8988T (cell line): ENCODE measurements at places on chromosomes 4 and X.

DNA sequence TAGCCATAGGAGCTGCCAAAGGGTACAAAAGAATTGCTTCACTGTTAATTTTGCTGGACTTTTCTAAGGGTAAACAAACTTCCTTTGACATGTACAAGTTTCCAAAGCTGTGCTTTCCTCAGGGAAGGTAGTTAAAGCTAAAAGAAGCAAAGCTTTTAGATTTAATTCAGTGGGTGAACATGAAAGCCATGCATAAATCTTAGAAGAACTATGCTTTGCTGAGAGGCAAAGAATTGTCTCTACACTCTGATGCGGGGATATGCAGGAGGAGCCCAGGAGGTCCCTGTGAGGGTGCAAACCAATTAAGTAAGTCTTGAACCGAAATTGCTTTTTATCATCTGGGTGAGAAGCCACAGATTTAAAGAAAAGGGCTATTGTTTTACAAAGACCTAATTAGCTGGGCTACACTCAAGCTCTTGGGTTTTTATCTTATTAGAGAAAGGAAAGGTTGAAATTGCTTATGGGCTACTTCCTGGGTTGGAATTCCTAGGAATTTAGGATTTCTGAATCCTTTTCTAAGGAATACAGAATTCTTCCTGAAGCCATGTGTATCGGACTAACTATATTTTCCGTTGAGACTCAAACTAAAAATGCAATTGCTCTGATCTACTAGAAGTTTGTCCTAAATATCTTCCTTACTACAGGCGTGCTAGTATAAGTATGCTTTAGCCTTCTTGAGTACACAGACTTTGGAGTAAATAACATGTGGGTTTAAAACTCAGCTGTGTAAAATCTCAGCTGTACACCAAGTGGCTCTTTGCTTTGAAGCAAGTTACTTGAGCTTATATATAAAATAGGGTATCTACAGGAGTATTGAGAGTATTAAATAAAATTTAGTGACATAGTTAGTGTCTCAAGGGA, 188.4 kb upstream of the ANK2 start:
- DNase-seq: no peak

DNA sequence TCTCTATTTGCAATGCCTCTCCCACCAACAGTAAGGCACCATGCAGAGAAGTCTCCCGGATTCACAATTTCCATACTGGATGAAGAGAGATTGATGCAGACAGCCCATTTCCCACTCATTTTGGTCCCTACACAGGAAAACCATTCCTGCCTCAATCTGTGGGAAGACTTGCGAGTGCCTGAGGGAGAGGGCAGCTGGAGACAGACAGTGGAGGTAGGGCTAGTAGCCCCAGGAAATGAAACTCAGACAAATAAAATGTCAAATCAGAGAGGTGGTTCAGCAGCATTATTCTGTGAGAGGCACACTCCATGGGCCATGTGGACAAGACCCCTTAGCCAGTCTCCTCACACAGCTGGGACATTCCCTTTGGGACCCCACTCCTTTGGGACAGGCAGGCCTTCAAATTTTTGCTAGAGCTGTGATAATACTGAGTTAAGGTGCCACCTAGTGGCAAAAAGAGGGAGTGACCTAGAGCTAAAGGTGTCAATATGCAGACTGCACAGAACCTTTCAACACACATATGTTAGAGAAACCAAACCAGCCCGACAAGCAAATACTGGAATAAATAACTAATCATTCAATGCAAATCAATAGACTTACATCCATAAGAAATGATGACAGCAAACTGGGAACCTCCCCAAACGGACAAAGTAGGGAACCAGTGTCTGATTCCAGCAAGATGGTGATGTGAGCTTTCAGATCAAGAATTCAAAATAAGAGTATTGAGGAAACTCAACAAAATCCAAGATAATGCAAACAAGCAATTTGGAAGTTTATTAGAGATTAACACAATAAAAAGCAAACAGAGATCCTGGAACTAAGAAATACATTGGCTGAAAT, 1865.3 kb upstream of the AGA start:
- no peak for DNase-seq

DNA sequence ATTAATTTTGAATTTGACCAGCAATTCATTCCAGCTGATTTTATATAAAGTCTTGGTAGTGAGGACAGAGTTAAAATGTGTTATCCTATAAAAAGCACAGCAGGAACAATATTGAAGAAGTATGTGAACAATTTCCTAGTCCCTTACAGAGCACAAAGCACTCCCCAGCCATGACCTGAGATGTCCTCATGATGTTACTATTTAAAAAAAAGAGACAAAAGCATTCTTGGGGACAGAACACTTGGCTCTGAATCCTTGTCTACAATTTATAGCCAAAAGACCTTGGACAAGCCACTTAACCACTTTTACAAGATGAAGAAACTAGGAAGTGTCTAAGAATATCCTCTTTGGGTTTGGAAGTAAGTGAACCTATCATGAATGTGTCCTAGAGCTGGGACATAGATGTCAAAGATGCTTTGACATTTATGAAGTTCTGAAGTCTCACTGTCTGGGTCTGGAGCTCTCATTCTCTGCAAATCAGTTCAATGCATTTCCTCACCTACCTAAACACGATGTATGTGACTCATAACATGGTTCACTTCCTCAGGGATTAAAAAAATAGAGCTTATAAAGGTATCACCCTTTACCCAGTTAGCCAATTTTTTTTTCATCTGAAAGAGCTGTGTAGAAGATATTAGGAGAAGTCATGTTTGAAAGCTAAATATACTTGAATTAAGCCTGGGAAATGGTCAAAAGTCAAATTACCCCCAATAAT, 61.4 kb downstream of the IGFBP7 start:
- no peak for DNase-seq

DNA sequence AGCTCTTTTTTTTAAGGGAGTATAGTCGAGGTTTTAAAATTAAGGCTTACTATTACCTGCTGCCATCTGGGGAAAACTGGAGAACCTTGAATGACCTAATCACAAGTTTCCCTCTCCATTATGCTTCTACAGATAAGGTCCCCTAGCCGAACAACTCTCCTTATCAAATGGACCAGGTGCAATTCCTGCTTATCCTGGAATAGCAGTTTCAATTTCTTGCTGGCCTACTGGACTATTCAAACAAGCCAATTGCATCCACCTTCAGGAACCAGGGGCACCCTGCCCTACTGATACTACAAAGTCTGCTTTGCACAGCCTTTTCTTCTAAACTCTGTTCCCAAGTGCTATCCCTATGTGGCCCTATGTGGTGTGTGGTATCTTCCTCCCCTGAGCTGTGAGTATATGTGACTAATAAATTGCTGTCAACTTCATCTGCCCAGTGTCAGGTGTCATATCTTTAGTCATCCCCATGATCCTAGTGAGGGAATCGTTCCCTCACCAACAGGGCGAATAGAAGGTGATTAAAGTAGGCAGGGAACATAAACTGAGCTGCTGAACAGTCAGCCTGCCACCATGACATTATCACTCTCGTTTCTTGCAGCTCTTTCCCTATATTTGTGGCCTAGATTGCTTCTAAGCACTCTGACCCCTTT, 128.5 kb downstream of the ATG4A start:
- DNase-seq: no peak

- DNase-seq: no peak
Measured at GRCh38 chr4:20487852-20488251, 212.4 kb upstream of the PACRGL start.

GRCh38 chr4:87317527-87317926, 5.2 kb downstream of the HSD17B13 start:
- DNase-seq: no peak

GRCh38 chr4:115514675-115515074, 401.3 kb upstream of the NDST4 start:
- DNase-seq: no peak

GRCh38 chr4:16860516-16860915, 37.9 kb downstream of the LDB2 start:
- DNase-seq: no peak

GRCh38 chr4:66923081-66923865, 622.0 kb downstream of the CENPC start:
- DNase-seq: no peak

GRCh38 chr4:85697854-85698253, 222.9 kb downstream of the ARHGAP24 start:
- no peak for DNase-seq

DNA sequence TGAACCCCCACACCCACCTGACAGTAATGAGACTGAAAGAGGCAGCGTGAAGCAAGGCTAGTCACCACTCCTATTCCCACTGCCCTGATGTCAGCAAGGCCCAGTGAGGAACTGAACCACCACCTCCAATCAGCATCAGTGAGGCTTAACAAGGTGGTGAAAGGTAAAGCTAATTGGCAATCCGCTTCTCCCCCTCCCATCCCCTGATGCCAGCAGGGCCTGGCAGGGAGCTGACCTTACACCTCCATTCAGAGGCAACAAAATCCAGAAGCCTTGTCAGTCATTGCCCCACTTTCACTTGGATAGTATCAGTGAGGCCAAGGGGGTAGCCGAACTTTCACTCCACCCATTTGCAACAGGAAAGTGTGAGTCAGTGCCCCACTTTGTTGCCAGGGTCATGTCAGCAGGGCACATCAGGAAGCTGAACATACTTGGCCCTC, 60.8 kb downstream of the AWAT2 start:
- no peak for DNase-seq

DNA sequence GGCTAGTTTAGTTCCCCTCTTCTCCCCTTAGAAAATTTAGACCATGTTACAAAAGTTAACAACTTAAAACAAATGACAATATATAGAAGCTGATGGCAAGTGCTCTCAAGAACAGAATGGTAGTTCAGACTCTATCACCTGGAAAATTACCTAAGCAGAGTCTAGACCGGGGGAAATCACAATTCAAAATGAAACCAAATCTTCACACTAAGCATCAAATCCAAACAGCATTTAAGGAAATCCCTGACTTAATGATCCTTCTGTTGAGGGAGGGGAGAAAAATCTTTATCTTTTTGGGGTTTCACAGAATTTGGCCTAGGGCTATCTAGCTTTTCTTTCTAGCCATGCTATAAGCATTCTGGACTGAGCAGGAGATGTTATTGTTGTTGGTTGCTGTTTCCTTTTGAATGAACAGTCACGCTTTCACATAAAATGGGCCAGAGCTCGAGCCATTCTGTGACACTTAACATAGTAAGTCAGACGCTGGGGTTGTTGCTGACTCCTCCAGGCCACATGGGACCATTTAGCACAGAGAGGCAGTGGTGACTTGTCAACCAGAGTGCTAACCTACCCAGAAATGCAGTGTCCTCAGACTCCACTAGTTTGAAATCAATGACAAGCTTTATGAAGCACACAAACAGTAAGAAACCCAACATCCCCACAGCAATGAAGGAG, 16.0 kb upstream of the LSM6 start:
- DNase-seq: no peak

DNA sequence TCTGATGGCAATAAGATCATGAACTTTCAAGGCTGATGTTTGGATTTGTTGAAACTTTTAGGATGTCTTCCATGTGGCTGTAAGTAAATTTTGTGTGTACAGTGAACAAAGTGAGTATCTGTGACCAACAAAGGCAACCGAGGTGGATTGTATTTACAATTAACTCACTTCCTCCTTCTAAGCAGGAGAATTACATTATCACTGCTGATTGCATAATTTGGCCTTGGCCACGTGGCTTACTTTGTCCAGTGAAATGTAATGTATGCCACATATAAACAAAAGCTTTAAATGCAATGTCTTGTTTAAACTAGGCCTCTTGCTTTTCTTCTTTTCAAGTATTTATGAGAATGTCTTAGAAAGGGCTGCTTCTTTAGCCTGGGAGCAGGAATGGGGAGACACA, 66.3 kb upstream of the MAD2L1 start:
- no peak for DNase-seq

- no peak for DNase-seq
Measured at GRCh38 chr4:150973626-150974251, 41.3 kb downstream of the LRBA start.

- no peak for DNase-seq
Measured at GRCh38 chr4:138500869-138501268, 258.7 kb upstream of the SLC7A11 start.

GRCh38 chrX:93673869-93674271, at the start of gene FAM133A:
Gene FAM133A, plus strand, starts transcription at chrX:93674206. Its CDS starts 35,214 bp downstream, at chrX:93709420.
- no peak for DNase-seq

- DNase-seq: no peak
Measured at GRCh38 chrX:15356444-15356843, 21.1 kb upstream of the PIGA start.

GRCh38 chrX:10579112-10580011, 41.0 kb downstream of the MID1 start:
- DNase-seq: no peak

DNA sequence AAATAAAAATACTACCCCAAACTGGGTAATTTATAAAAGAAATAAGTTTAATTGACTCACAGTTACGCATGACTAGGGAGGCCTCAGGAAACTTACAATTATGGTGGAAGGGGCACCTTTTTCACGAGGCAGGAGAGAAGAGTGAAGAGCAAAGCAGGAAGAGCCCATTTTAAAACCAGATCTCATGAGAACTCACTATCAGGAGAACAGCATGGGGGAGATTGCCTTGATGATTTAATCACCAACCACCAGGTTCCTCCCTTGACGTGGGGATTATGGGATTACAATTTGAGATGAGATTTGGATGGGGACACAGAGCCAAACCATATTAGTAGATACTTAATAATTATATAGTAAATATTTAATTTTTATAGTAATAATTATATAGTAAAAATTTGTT, 10.1 kb downstream of the CISD2 start:
- DNase-seq: no peak

- DNase-seq: no peak
Measured at GRCh38 chr4:17124767-17125166, 226.3 kb upstream of the LDB2 start.

DNA sequence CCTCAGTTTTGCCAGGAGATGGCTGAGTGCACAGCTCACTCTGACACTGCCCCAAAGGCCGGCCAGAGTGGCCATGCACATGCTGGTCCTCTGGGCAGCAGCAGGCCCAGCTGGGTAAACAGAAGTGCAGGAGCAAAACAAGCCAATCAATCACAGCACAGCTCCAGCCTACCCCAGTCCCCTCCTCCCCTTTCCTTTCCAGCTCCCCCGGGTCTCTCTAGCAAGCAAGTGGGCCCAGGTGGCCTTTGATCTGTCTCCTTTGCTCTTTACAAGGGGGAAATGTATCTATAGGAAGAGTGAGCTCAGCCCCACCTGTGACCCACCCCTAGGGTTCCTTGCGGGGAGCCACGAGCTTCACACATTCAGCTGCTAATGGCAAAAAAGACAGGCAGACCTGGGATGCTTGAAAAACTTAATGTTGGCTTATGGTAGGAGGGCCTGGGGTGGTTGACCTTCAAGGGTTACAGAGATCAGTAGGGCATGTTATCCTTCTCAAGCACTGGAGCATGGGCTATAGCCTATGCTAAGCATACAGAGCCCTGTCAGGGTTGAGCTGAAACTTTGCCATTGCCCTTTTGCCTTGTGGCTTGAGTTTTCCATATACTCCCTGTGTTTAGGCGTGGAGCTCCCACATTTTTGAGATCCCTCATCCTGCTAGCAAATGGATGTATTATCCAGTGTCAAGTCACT, 57.8 kb upstream of the PLAC1 start:
- DNase-seq: no peak

GRCh38 chr4:24686866-24687692, 102.7 kb upstream of the DHX15 start:
- no peak for DNase-seq

DNA sequence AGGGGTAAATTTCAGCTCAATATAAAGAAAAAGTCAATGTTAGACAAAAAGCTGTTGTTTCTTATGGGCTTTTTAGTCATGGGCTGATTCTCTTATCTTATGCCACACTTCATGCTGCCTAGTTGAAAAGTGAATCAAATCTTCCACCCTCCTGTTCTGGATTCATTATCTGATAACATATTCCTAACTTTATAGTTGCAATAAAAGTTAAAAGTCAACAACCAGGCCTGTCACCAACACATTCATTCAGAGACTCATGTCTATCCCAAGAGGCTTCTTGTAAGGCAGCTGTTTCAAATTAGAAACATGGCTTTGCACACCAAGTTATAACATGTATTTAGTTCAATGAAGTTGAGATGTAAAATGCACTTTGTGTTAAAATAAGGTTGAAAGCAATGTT, 243.8 kb downstream of the ADAMTS3 start:
- DNase-seq: no peak
